Bronchial epithelial cell (primary cell): ENCODE measurements at places on chromosomes 4 and X. TPM values are rescaled to one million over a fixed set of nuclear protein-coding genes. Genes with fewer than 3 reads are reported as not detected.

DNA sequence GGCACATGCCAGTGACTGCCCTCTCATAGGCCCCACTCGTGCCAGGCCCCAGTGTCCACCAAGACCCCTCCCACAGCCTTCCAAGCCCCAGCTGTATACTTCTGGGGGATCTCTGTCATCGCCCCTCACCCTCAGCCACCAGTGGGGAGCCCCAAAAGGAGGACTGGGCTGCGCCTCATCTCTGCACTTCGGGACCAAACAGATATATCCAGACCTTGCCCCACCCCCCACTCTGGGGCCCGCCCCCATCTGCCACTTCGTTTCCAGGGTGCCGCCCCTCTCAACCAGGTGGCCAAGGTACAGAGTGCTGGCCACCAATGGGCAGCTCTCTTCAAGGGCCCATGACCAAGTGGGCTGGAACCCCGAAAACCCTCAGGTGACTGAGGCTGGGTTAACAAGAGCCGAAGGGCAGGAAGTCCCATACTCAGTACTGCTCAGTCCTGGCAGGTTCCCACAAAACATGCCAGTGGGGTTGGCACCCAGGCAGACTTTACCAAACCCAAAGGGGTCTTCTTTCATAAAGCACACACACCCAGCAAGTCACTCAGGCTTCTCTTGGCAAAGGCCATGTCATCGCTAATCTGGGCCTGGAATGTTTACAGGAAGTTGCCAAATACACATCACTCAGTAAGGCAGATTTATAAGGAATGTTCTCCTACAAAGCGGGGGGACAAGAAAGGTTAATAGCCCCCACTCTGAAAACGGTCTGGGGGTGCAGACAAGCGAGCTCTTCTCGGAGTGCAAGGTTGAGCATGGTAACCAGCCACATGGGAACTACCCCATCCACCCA, 4.4 kb downstream of the ZFYVE28 start:
- peak; percentile 37 for DNase-seq

DNA sequence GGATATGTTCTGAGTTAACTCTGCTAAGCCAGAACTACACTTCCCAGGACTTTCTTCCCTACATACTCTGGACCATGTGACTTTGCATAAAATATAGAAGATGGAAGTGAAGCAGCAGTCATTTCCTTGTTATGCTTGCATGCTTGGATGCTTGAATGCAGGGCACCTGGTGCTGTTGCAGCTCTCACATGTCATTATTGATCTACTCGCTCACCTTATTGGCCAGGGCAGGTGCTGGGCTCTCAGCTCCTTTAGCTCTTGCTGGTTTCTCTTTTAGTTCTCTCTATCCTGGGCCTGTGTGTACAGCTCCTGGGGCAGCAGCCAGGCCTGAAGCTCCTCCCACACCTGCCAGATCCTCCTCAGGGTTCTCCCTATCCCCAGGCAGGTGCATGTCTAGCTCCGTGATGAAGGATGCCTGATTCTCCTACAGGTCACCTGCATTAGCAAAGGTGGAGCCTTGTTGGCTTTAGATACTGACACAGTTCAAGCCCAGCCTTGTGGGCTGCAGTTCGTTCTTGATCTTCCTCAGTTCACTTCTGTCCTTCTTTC, 53.3 kb downstream of the MED28 start:
- DNase-seq: no peak

DNA sequence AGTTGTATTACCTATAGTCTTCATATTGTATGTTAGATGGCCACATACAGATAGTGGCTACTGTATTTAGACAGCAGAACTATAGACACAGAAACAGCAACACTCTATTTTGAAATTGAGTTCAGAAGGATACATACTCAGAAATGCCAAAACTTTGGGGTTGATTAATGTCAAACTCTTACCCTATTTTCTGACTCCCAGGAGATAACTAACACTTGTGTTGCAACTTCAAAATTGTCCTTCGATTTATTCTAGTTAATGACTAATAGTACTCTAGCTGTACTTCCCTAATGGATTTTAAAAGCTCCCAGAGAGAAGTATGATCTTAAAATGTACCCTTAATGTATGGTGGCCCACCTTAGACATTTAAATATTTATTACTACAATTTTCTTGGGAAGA, 229.9 kb upstream of the UGT8 start:
- no peak for DNase-seq

DNA sequence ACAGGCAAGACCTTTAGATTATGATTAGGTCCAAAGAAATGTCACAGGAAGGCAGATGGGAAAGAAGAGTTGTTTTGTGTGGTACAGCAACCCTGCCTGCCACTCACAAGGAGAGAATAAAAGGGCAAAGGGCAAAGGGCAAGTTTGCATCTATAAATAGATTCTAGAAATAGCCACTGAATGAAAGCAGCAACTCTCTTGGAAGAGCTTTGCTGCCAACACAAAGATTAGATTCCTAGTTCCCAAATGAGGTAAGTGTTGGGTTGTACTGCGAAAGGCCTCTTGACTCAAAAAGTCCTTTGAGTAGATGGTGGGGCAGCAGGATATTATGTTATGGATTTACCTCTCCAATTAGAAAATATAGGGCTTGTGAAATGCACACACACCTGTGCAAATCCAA, 61.2 kb downstream of the MOSPD2 start:
- DNase-seq: no peak

- DNase-seq: peak; percentile 42
Measured at GRCh38 chrX:43559644-43560043, 96.5 kb upstream of the MAOA start.

The GSX2 gene
- not detected in 2 replicates for total RNA-seq
